Activated CD8-positive, alpha-beta memory T cell treated with anti-CD3 and anti-CD28 coated beads for 1 hour (primary cell): ENCODE measurements at places on chromosomes 6 and 20.

DNA sequence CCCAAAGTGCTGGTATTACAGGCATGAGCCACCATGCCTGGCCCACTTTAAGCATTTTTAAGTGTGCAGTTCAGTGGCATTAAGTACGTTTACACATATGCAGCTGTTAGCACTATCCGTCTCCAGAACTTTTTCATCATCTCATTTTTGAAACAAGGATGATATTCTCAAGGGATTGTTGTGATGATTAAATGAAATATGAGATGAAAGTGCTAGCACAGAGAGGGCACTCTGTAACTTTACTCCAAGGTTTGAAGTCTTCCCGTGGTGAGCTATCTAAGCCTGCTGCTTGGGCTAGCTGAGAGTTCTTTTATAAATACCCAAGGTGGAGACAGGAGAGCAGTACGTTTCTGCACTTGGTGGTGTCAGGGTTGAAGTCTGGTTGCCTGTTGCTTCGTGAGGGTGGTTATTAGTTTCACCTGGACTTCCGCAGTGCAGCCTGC lies 6.6 kb downstream of the TM9SF4 start:
- no peak for DNase-seq

- DNase-seq: no peak
These were observed 390.1 kb upstream of the CITED2 start for GRCh38 chr6:139764498-139764986.

GRCh38 chr6:157667211-157668008 lies 155.6 kb upstream of the SNX9 start:
- peak; percentile 28 for DNase-seq

DNA sequence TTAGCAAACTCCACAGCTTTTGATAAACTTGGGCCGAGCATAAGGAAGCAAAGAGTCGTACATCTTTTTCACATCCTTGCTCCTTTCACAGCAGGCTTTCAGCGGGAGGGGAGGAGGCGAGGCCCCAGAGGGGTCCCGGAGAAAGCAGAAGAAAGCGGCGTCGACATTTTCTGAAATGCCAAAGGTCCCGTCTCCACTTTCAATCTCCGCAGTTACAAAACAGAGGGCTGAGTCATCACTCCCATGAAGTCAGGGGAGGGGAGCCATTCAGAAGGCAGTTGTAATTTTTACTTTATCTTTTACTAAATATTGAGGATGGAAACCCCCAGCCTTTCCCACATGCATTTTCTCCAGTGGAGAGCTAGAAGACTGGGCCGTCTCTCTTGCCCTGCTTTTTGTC lies 174.2 kb upstream of the THBS2 start:
- DNase-seq: no peak

DNA sequence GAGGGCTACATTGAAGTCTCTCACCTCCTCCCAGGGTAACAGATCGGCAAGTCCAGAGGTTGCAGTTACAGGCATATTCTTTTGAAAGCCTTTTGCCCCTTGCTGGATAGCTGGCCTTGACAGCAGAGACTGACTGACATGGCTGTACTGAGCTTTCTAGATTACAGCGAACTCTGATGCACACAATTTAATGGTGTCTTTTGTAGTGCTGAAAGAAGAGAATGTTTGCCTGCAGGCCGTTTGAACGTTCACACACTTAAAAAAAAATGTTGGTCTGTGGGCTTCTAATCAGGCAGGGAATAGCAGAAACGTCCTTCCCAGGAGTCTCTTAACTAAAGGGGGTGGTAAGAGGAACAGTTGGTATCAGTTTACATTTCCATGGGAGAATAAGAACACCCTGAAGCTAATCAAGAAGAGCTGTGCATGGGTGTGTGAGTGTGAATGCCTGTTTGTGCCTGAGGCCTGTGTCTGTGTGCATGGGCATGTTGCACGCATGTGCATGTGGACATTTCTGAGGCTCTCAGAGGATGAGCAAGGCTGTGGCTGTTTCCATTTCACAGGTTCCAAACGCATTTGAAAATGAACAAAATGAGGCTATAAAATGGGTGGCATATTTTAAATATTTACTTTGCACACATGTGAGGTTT lies 213.9 kb upstream of the SSTR4 start:
- no peak for DNase-seq

- no peak for DNase-seq
These were observed 152.4 kb upstream of the PROKR2 start for GRCh38 chr20:5469111-5469510.

DNA sequence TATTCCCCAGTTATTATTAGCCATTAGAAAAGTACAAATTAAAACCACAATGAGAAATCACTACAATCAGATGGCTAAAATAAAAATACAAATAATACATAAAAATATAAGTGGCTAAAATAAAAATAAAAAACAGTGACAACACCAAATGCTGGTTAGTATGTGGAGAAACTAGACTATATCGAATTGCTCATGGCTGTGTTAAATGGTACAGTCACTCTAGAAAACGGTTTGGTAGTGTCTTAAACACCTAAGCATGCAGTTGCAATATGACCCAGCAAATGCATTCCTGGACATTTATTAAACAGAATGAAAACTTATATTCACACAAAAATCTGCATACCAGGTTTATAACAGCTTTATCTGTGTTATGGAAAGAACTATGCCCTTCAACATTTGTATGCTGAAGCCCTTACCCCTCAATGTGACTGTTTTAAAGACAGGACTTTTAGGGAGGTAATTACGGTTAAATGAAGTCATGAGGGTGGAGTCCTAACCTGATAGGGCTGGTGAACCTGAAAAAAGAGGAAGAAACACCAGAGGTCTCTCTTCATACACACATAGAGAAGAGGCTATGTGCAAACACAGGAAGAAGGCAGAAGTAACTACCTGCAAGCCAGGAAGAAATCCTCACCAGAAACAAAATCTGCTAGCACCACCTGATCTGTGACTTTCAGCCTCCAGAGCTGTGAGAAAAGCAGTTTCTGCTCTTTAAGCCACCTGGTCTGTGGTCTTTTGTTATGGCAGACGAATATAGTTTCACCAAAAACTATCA lies 84.9 kb downstream of the ASCC3 start:
- DNase-seq: no peak

DNA sequence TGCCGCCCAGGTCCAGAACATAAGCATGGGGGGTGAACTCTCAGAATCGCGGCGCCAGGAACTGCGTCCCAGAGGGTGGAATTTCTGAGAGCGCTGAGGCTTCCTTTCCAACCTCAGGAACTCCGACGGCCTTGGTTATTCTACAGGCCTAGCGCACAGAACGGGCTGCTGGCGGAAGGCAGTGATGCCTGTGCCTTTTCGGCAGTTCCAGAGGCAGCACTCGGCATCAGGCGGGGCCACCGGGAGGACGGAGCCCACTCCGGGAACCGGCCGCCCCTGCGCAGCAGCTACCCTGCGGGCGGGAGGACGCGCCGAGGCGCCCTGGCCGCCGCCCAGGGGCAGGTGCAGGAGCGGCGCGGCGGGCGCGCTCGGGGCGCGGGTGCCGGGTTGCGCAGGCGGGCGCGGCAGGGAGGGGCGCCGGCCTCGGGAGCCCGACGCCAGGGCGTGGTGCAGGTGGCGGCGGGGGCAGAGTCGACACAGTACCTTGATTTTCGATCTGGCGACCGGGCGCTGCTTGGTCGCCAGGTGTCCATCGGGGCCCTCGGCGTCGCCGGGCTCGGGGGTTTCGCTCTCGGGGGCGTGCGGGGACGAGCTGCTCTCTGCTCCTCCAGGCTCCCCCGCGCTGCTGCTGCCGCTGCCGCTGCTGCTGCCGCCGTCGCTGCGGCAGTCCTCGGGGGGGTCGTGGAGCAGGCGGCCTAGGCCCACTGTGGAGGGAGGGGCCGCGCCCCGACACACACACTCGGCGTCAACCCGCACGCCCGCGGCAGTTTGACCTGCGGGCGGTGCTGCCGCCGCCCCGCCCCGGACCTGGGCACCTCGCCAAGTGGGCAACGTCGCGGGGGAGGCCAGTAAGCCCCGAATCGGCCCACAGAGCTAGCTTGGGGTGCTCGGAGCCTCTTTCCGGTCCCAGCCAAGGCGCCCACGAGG lies 1.3 kb downstream of the OVOL2 start:
- no peak for DNase-seq

- no peak for DNase-seq
These were observed 3.3 kb downstream of the ZGPAT start for GRCh38 chr20:63711085-63711645.

DNA sequence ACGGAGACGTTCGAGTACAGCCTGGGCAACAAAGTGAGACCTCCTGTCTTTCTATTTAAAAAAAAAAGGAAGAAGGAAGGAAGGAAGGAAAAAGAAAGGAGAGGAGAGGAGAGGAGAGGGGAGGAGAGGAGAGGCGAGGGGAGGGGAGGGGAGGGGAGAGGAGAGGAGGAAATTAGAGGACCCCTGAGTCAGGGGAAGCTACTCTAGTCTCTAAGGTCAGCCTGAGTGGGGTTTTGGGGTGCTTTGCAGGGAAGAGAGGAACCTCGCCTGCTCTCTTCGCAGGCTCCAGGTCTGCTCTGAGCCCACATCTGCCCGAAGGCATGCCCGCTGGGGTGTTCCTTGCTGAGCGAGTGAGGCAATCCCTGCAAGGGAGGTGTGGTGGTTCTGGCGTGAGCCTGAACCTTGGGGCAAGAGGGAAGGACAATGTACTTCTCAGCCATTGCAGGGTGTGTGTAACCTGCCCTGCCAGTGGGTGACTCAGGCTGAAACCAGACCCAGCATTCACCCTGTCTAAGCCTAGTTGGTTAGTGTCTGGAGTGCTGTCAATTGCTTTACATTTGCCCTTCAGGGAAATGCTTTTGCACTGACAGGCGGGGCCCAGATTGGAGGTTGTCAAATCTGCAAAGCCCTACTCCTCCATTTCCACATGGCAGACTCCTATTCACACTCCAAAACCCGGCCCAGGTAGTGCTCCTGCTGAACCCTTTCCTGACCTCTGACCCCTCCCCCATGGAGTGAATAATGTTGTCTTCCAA lies 15.3 kb upstream of the MMP9 start:
- no peak for DNase-seq
